ENCODE measurements at places on chromosomes 3 and 15. TPM values are rescaled to one million over a fixed set of nuclear protein-coding genes. Genes with fewer than 3 reads are reported as not detected.
A peak's percentile ranks its signal among the peaks of the same experiment; 100 is the strongest.

GP9 gene
- total RNA-seq = not detected

SOX2 gene
- total RNA-seq = 0.35 TPM

DNASE1L3 gene
- 3.8 TPM for total RNA-seq

IMPG2 gene
- total RNA-seq = 0.81 TPM

DCUN1D1 gene
- 26.6 TPM for total RNA-seq

RTP3 gene
- total RNA-seq = not detected

CLDN16 gene
- total RNA-seq = not detected

MCTP2 gene
- total RNA-seq = 15.7 TPM

NAALADL2 gene
- 12.9 TPM for total RNA-seq

NMD3 gene
- total RNA-seq = 48.8 TPM

CORO2B gene
- total RNA-seq = 8.5 TPM

DNA sequence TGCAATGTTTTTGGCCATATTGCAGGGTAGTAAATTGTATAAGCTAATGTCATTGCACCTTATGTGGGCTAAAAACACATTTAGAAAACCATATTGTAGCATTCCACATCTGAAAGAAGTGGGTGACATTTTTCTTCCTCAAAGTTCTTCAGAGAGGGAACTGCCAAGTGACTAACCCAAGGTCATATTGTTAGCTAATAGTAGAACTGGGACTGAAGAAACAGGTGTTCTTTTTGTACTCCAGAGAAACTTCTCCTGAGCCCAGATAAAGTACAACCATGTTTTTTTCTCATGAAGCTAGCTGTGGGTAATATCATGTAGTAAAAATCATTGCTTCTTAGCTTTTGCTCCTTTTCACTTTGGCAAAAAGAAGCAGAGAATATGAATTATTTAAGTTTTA is 333.0 kb downstream of the NSUN3 start:
- H3K36me3 ChIP-seq = no peaks in the 10 kb centered on the region
- DNase-seq = no peak
- H3K4me3 ChIP-seq = no peak overlapping the region
- H3K4me1 ChIP-seq = peaks cover 23% of the 10 kb centered on the region
- no peaks in the 10 kb centered on the region for H3K27me3 ChIP-seq

- no peaks in the 10 kb centered on the region for H3K27me3 ChIP-seq
- peaks cover 18% of the 10 kb centered on the region for H3K4me1 ChIP-seq
- peak overlapping the region; percentile 26 for H3K27ac ChIP-seq
- peaks cover 33% of the 10 kb centered on the region for H3K36me3 ChIP-seq
Observed at GRCh38 chr3:53243165-53243564, 12.7 kb downstream of the TKT start.

DNA sequence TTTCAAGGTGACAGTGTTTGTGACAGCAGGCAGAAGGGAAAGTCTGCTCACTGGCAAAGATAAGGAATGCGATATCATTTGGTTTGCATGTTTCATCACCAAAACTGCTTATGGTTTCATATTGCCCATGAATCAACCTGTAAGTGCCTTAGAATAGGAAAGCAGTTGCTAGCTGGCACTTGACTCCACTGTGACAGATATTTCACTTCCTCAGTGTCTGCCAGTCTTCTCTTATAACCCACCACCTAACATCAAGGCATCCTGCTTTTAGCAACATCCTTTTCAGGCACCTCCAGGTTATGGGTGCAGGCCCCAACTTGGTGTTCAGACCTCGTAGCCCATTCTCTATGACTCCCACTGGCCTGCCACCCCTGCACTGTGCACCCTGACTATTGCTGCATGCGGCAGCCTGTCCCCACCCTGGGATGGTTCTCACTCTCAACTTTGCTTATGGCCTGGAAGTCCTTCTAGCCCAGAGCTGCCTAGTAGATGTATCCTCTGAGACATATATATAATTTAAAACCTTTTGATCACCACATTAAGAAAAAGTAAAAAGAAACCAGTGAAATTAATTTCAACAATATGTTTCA is 154.4 kb upstream of the RARB start:
- H3K4me1 ChIP-seq = no peaks in the 10 kb centered on the region
- DNase-seq = no peak
- no peaks in the 10 kb centered on the region for H3K27me3 ChIP-seq
- no peak overlapping the region for H3K4me3 ChIP-seq

- no peak overlapping the region for H3K4me3 ChIP-seq
- no peak overlapping the region for H3K27ac ChIP-seq
- H3K4me1 ChIP-seq = no peaks in the 10 kb centered on the region
Observed at GRCh38 chr15:27046880-27047279, 75.9 kb downstream of the GABRG3 start.

- no peak for DNase-seq
- no peak overlapping the region for H3K27ac ChIP-seq
Observed at GRCh38 chr3:58568572-58569286, 8.5 kb downstream of the FAM107A start.

- DNase-seq = no peak
- peaks cover 26% of the 10 kb centered on the region for H3K4me1 ChIP-seq
- H3K27me3 ChIP-seq = no peaks in the 10 kb centered on the region
- H3K27ac ChIP-seq = peak overlapping the region; percentile 80
Observed at GRCh38 chr3:71543371-71544016, 40.0 kb downstream of the FOXP1 start.

DNA sequence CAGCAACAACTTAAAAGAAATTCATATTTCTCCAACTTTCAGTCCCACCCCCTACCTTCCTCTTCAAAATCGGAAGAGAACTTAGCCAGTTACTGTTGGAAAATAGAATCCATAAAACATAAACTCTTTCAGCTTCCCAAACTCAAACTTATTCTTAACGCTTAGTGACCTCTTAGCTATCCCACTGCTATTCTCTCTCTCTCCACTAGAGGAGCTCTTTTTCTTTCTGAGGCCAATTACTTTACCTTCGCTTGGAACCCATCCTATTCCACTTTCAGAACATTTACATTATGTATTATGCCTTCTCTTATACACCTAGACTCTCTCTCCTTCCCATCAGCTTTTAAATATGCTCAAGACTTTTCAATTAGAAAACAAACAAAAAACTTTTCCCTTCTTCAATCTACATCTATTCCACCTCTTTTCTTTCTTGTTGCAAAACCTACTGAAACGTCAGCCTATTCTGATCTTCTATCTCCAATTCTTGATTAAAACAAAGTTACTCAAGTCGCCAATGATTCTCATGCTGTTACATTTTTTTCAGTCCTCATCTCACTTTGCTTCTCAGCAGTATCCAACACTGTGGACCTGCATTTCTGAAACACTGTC is 13.4 kb upstream of the GHSR start:
- no peaks in the 10 kb centered on the region for H3K27me3 ChIP-seq
- no peak for DNase-seq
- no peaks in the 10 kb centered on the region for H3K4me1 ChIP-seq
- H3K36me3 ChIP-seq = no peaks in the 10 kb centered on the region
- no peak overlapping the region for H3K27ac ChIP-seq

DNA sequence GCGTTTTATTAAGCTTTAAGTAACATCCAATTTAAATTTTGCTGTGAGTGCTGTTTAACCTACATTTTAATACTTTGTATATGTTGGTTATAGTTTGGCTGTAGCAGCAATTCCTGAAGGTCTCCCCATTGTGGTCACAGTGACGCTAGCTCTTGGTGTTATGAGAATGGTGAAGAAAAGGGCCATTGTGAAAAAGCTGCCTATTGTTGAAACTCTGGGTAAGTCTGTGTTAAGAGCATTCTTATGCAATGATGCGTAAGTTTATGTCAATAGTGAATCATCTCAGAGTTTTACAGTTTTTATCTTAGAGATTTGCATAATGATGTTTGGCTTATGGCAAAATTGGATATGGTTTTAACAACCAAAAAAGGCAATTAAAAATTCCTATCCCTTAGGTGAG is 62.7 kb downstream of the ASTE1 start:
- H3K27ac ChIP-seq = no peak overlapping the region
- H3K4me3 ChIP-seq = no peak overlapping the region
- DNase-seq = no peak
- peaks cover 16% of the 10 kb centered on the region for H3K36me3 ChIP-seq

GRCh38 chr15:80500021-80500420 is 95.8 kb downstream of the ARNT2 start:
- no peak for DNase-seq
- H3K27ac ChIP-seq = no peak overlapping the region
- H3K36me3 ChIP-seq = no peaks in the 10 kb centered on the region
- H3K4me3 ChIP-seq = no peak overlapping the region

- no peak overlapping the region for H3K4me3 ChIP-seq
- H3K4me1 ChIP-seq = no peaks in the 10 kb centered on the region
- no peak for DNase-seq
Observed at GRCh38 chr15:95368191-95368590, 962.3 kb upstream of the NR2F2 start.

DNA sequence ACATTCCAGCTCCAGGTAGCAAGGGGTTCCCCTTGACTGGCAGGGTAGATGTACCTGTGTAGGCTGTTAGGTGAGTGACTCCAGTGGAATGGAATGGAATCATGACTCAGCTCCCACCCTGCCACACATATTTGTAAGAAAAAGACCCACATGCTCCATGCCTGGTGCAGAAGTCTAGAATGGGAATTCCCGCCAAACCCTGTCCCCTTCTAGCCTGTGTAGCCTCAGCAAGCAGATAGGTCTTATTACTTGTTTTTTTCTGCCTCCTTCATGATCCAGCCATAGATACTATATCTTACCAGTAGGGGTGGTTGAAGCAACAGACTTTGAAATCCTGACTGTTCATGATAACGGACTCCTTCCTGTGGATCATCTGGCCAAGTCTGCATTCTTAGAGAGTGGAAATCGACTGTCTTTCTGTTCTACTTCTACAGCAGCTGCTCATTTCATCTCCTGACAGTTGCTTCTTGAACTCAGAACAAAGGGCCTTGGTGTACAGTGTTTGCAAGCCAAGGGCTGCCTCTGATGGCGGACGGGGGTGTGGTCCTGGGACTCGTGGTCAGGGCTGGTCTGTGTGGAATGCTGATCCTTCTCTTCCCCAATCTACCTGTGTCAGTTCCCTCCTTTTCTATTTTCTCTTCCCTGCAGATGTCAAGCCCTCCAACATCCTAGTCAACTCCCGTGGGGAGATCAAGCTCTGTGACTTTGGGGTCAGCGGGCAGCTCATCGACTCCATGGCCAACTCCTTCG is 16.3 kb downstream of the SNAPC5 start:
- no peak overlapping the region for H3K4me3 ChIP-seq
- no peak overlapping the region for H3K27ac ChIP-seq
- no peaks in the 10 kb centered on the region for H3K4me1 ChIP-seq
- no peaks in the 10 kb centered on the region for H3K27me3 ChIP-seq
- DNase-seq = no peak

GRCh38 chr3:72347819-72348319 is 500.4 kb downstream of the SHQ1 start:
- DNase-seq = peak; percentile 92
- peak overlapping the region; percentile 72 for H3K27ac ChIP-seq
- no peaks in the 10 kb centered on the region for H3K27me3 ChIP-seq
- H3K4me1 ChIP-seq = peaks cover 54% of the 10 kb centered on the region
- H3K36me3 ChIP-seq = no peaks in the 10 kb centered on the region

DNA sequence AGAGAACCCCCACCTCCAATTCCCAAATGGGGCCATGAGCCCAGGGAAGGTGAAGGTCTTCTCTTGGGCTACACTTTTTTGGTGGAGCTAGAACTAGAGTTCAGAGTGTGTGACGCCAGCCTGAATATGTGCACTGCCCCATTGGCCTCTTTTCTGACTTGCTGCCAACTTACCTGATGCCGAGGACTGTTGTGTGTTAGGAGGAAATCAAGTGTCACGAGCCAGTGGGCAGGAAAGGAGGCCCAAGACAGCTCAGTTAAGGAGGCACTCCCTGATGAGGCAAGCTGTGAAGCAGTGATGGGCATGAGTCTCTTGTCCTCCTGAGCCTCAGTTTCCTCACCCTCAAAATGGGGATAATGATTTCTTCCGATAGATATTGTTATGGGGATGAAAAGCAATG is 107.8 kb downstream of the ANP32A start:
- no peak overlapping the region for H3K27ac ChIP-seq
- no peak overlapping the region for H3K4me3 ChIP-seq
- no peak for DNase-seq
- H3K27me3 ChIP-seq = no peaks in the 10 kb centered on the region
- no peaks in the 10 kb centered on the region for H3K4me1 ChIP-seq

DNA sequence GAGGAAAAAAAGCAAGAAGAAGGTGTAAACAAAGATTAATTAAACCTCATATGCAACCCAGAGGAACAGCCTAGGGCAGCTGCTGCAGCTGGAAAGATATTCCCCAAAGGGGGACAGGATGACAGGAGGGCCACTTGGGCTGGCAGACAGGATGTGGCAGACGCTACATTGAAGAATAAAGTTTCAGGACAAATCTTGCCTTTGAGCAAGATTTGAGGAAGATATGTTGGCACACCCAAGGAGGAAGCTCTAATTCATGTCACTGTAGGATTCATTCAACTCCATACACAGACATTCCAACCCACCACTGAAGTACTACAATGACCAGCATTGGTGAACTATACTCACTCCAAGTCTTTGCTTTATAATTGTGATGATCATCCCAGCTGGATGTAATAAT is 504.0 kb downstream of the SHQ1 start:
- peaks cover 90% of the 10 kb centered on the region for H3K4me1 ChIP-seq
- H3K36me3 ChIP-seq = no peaks in the 10 kb centered on the region
- H3K27ac ChIP-seq = no peak overlapping the region
- no peaks in the 10 kb centered on the region for H3K27me3 ChIP-seq
- no peak for DNase-seq

- H3K4me3 ChIP-seq = no peak overlapping the region
- DNase-seq = no peak
- no peak overlapping the region for H3K27ac ChIP-seq
- H3K27me3 ChIP-seq = no peaks in the 10 kb centered on the region
Observed at GRCh38 chr3:60403866-60404265, 847.4 kb downstream of the FHIT start.

GRCh38 chr15:94286583-94286982 is 55.2 kb downstream of the MCTP2 start:
- DNase-seq = no peak
- no peaks in the 10 kb centered on the region for H3K36me3 ChIP-seq
- H3K4me3 ChIP-seq = no peak overlapping the region
- no peaks in the 10 kb centered on the region for H3K27me3 ChIP-seq
- H3K4me1 ChIP-seq = no peaks in the 10 kb centered on the region

GRCh38 chr3:2976796-2977195 is 133.4 kb downstream of the IL5RA start:
- no peak for DNase-seq
- H3K4me3 ChIP-seq = no peak overlapping the region
- no peaks in the 10 kb centered on the region for H3K27me3 ChIP-seq
- H3K4me1 ChIP-seq = no peaks in the 10 kb centered on the region

DNA sequence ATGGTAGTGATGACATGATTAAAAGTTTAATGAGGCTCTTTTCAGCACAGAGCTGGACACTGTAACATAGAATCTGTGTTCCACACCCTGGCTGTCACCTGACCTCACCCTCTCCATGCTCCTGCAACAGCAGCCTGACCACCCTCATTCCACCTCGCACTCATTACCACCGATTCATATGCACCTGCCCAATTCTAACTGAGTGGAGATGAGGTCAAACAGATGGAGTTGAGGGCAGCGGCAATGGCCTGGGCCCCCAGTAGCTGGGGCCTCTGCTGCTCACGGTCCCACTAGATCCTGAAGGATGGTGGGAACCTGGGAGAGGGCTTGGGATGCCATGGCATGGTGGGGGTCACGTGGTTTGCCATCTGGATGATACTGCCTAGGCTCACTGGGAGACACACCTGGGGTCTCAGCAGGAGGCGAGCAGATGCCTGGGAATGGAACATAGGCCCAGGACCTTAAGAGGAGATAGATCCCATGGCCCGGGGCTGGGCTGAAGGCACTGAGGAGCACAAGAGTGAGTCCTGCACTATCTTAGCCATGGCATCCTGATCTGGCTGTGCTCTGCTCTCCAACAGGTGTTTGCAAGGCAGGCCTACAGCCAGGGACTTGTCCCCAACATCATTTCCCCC is 1.3 kb downstream of the SCN5A start:
- no peak for DNase-seq
- H3K27ac ChIP-seq = no peak overlapping the region
- no peaks in the 10 kb centered on the region for H3K36me3 ChIP-seq
- no peaks in the 10 kb centered on the region for H3K27me3 ChIP-seq
